ENCODE measurements at places on chromosomes 5 and 9.

DNA sequence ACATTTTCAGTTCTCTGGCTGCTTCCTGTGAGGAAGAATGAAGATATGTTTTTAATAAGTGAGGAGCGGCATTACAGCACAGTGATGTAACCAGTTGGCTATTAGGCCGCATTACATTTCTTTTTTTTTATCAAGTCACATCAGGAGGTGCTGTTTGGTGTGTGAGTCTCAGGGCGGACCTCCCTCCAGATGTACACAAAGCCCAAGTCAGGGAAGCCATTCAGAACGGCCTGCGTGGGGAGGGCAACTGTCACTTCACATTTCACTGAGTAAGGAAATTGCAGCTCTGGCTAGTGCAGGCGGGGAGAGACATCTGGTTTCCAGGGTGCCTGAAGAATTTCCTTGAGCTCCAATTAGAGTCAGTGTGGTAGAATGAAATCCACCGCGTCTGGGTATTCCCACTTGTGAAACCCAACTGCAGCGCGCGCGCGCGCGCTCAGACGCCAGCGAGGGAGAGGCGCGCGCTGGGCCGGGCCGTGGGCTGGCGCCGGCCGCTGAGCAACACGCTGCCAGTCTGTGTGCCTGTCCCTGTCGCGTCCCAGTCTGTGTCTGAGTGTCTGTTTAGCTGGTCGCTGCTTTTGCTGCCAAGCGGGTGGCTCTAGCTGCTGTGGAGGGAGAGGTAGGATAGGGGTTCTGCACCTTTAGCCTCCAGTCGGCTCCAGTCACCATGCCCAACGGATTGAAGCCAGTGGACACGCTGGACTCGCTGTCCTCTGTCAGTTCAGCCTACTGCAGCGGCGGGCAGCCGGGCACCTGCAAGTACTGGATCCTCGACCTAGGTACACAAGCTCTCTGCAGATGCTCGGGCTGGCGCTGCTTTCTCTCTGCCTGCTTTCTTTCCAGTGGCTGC is 140.8 kb upstream of the OTULINL start:
- no peak for DNase-seq

DNA sequence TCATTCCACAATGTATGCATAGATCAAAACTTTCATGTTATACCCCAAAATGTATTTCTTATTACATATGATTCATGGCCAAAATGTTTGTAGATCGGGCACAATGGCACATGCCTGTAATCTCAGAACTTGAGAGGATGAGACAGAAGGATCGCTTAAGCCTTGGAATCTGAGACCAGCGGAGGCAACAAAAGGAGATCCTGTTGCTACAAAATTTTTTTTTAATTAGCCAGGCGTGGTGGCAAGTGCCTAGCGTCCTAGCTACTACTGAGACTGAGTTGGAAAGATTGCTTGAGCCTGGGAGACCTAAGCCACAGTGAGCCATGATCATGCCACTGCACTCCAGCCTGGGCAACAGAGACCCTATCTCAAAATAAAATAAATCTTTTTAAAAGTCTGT is 89.9 kb downstream of the MAPKAP1 start:
- no peak for DNase-seq

- no peak for DNase-seq
These were observed 100.6 kb downstream of the LHFPL2 start for GRCh38 chr5:78547731-78548615.

DNA sequence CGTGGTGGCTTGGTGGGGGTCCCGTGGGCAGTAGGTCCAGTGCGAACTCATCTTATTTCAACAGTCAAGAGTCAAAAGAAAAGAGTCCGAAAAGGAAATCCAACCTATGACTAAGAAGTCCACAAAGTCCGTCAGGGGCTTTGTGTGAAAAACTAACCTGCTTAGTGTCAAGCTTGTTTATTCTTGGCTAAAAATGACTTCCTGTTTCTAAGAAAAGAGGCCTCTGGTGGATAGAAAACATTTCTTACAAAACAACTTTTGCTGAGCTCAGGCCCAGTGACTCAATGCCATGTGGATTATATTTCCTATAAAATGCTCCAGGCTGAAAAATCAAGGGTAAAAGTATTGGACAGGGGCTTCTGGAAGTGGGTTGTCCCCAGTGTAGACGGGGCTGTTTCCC is 105.9 kb downstream of the GADD45G start:
- DNase-seq, result no peak

GRCh38 chr5:94508461-94509148 is 109.8 kb downstream of the KIAA0825 start:
- no peak for DNase-seq

GRCh38 chr5:155460501-155460931 is 447.0 kb downstream of the KIF4B start:
- DNase-seq, result no peak

- no peak for DNase-seq
These were observed 569 bp downstream of the HINT2 start for GRCh38 chr9:35814106-35814840.

- DNase-seq, result peak; percentile 72
These were observed 1.2 kb downstream of the N4BP3 start for GRCh38 chr5:178114325-178115135.

- no peak for DNase-seq
These were observed 108.6 kb upstream of the SH3GL2 start for GRCh38 chr9:17470036-17470813.

GRCh38 chr5:96195123-96195522 is 233.5 kb upstream of the ELL2 start:
- no peak for DNase-seq

DNA sequence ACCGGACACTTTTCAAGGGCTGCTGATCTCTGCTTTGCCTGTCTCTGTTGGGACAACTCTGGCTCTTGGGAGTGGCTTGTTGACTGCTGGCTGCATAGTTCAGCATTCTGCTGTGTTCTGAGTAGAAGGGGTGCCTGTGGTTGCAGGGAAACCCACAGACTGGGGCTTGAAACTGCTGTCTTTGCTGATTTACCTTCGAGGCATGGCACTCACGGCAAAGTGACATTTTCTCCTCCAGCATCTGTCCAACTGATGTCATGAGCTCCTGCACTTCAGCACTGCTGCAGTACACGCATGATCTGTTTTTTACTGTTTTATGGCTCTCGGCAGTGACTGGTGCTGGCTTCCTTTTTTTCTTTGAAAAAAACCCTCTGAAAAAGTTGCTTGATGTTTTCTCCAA is 69.2 kb downstream of the SPATA31D1 start:
- DNase-seq, result no peak

DNA sequence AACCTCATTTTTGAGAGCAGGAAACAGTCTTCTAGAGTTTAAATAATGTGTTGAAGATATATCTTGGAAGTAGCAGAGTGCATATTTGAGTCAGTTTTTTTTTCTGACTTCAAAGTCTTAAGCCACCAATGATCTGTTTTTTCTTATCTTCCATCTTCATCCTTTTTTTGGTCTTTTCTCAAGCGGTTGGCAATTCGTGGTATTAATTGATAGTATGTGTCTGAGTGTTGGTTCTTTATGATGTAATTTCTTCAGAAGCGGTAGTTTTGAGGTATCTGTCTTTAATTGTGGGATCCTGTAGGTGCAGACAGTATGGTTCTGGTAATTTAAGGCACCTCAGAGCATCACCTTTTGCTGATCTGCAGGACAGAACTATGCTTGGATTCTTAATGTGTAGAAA is 3.9 kb downstream of the CSNK1G3 start:
- no peak for DNase-seq

- no peak for DNase-seq
These were observed 42.4 kb downstream of the HOMER1 start for GRCh38 chr5:79471556-79471955.

GRCh38 chr5:136228136-136228757 is 35.3 kb upstream of the SMIM32 start:
- no peak for DNase-seq

DNA sequence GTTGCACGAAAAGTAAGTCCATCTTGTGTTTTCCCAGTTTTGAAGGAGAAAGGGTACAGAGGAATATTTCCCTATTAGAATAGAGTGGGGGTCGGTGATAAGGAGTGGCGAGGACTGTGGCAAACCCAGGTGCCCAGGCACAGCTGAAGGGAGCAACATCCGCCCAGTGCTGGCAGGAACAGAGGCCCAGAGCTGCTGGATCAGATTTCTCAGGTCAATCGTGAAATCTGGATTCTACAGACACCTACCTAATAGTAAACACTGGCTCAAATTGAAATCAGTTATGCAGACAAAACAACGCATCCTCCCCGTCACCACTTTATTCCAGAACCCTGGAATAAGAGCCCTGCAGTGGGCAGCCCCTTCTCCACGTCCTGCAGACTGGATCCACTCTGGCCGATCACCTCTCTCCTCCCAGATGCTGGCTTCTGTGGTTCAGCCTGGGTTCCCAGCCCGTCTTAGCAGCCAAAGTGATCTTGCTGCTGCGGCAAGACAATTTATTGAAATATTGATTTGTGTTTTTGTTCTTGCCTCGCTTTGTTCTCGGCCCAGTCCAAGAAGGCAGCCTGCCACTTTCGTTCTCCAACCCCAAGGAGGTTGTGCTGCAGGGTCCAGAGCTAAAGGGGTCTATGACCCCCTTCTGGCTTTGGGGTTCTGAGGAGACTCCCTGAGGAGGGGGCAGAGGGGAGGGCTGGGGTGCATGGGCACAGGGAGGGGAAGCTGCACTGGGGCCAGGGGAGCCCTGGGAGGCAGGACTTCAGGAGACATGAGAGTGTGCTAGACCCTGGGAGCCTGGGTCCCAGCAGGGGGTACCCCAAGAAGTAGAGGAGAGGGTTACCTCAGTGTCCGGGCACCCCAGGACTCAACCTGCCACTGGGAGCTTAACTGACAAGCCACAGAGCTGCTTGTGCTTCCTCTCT is 103.3 kb downstream of the ZNF354C start:
- DNase-seq, result no peak

DNA sequence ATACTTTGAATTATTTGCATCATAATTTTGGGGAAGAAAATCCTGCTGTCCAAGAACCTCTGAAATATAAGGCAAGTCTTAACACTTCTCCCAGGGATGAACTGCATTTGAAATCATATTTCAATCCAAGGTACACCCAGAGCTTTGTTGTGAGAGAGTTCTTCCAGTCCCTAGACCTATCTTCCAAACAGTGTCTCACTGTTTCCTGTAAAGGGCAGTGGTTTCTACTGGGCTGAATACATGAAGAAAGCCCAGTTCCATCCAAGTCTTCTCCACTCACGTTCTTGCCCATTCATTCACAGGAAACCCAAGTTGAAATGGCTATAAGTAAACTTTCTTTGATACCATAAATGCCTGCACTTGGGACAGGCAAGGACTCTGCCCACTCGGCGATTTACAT is 108.3 kb upstream of the LHFPL2 start:
- DNase-seq, result no peak

DNA sequence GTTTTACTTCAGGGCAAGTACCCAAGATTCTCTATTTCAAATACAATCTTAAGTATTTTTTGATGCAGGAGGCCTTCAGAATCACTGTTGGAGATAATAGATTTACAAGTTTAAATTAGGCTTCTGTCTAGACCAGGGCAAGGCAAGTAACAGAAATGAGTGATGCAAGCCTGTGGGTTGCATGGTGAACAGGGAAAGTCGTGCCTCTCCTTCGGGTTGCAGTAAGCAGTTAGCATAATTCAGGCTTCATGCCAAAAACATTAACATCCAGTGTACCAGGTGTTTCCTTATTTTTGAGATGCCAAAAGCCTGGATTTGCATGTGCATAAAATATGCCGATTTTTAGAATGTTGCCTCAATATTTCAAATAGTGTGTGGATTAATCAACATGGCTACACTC is 369.0 kb downstream of the CAAP1 start:
- DNase-seq, result no peak

DNA sequence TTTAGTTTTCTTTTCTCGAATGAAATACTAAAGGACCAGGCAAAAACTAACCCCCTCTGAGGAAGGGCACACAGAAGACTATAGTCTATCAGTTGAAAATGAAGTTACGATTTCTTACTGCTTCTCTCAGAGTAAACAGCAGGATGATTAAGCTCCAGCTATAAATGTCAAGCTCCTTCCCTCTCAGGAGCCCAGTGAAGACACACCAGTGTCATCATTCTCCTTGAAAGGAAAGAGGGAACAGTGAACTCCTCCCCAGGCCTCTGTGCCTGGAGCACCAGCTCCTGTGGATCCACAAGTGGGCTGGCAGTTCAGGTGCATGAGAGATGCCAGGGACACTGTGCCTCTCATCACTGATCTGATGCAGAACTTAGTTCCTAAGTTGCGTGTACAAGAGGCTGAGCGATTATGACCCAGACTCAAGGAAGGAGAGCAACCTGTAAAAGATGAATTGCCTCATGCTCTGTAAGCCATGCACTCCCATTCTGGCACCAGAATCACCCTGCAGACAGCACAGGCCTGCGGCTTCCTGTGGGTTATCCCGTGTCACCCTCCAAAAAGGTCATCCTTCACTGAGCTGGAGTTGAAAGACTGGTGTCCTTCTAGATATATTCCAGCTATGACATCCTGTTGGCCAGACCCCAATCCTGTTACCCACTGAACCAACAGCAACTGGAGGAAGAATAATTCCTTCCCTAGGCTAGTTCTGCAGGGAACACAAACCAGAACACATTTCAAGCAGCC is 394.0 kb downstream of the SEMA5A start:
- DNase-seq, result no peak

DNA sequence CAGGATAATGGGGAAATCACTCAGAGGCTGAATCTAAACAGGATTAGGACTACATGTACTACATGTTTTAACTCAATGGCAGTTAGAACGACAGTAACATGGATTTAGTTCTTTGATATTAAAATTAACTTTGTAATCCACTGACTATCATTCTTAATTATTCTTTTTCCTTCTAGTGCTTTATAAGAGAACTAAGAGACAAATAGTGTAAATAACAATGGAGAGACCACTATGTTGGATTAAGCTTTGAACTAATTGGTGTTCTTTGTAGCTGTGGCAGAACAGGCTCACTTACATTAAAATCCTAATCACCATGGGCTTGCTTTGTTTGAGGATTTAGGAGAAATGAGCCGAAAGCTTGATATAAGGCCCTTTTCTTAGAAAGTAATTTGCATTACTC is 18.8 kb downstream of the NMRK1 start:
- no peak for DNase-seq

DNA sequence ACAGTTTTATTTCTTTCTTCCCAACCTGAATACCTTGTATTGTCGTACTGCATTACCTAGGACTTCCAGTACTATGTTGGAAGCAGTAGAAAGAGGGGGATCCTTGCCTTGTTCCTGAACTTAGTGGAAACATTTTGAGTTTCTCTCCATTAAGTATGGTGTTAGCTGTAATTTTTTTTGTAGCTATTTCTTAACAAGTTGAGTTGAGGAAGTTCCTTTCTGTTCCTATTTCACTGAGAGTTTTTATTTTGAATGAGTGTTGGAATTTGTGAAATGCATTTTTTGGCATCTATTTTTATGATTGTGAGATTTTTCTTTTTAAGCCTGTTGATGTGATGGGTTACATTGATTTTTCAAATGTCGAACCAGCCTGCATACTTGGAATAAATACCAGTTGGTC is 49.0 kb downstream of the FSD1L start:
- DNase-seq, result no peak

- DNase-seq, result no peak
These were observed 91.1 kb upstream of the CEP78 start for GRCh38 chr9:78144663-78145377.

- DNase-seq, result no peak
These were observed at the start of gene CMYA5 for GRCh38 chr5:79689541-79690466. TSS of gene CMYA5 (plus strand) at chr5:79689836. CDS start at chr5:79689908, 72 bp downstream.

All from naive thymus-derived CD8-positive, alpha-beta T cell (primary cell).